Urinary bladder (tissue), 4 donors: ENCODE measurements at places on chromosomes 5 and 9. TPM values are rescaled to one million over a fixed set of nuclear protein-coding genes. Genes with fewer than 3 reads are reported as not detected.

DNA sequence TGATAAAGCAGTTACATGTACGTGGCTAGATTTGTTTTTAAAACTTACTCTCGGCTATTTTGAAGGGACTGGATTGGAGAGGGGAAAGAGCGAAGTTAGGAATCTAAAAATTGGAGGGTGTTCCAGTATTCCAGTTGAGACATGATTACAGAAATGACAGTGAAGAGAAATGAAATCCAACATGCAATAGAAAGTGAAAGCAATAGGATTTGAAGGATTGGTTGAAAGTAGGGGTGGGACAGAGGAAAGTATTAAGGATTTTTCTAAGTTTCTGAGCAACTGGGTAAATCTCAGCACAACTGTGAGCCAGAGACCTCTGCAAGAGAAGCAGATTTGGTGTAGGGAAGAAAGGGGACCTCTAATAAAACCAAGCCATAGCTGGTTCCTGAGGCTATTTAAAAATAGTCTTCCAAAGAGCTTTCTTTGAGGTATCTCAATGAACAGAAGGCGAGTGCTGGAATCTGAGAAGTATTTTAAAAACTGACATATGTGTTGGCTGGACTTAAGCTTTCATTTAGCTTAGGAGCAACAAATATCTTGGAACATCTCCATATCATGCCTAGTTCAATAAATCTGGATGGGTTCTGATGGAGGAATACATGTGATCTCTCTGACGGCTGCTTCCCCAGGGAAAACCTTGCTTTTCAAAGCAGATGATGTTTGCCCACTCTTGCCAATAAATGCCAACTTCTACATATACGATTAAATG is 110.4 kb upstream of the IFNK start:
- DNase-seq = no peak

The TMEM232 gene
- 7.0 TPM for total RNA-seq

DNA sequence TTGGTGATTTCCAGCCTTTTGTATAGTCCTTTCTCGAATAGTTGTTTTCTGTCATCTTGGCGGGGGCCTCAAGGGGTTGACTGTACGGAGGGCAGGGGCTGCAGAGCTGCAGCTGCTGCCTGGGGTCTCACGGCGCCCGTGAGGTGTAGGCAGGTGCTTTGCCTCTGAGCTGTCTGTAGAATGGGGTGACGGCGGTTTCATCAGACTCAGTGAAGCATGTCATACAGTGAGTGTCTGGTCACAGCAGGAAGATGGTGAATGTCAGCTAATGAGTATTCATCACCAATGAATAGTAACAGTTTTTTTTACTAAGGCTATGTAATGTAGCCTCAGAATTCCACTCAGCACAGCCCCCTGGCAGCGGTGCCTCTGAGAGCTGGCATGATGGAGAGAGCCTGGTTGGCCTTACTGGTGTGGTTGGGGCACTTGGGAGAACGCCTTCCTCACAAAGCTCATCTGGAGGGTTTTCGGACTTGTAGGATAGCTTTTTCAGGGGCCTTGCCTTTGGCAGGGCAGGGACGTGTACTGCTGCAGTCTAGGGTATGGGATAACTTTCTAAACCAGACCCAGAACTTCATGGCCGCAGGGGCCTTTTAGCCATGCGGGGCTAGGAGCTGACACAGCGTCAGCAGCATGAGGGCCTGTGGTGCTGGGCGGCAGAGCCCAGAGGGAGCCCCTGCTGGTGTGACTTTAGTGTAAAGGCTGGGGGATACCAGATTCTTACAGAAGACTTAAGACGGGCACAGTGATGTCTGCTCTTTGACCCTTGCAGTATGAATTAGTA is 15.0 kb downstream of the TENT4A start:
- no peak for DNase-seq

The EQTN gene
- 0.74 TPM for total RNA-seq

GRCh38 chr9:27368316-27368985 is 71.5 kb upstream of the EQTN start:
- DNase-seq = peak; percentile 80

DNA sequence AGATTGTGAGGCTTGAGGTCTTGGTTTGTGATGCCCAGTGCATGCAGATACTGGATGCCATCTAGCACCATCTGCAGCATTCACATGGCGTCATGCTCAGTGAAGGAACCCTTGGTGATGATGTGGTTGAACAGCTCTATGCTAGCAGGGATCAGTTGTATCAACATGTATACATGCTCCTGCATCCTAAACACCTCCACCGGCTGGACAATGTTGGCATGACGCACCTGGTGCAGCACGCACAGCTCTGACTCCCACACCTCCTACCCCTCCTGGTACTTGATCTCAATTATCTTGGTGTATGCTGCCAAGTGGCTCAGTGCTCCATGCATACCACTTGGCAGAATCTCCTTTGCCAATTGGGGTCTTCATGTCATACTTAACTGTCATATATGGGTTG is 49.1 kb downstream of the MTREX start:
- no peak for DNase-seq

DNA sequence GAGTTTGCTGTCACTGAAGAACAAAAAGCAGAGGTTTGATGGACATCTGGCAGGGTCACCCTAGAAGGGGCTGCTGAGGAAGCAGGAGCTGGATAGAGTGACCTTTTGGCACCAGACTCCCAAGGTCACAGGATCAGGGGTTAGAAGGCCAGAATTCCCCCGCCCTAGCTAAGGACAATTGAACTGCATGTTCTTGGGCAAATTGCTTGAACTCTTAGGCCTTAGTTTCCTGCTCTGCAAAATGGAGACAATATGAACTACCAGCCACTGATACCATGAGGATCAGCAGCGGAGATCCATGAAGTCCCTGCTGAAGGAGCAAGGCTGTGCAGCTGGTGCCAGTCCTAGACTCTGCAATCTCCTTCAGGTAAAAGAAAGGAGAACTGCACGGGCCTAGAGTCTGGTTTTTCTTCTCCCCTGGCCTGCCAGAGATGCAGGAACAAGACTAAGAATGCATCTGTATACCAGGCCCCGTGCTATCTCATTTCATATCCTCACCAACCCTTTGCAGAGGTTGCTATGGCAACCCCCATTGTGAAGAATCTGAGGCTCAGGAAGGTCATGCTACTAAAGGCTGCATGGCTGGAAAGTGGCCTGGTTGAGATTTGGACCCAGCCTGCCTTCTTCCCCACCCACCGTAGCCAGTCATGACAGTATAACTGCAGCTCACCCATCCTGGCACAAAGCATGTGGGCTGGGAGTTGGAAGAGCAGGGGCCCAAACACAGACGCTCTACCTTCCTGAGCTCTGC is 33.7 kb downstream of the CAMK2A start:
- no peak for DNase-seq

DNA sequence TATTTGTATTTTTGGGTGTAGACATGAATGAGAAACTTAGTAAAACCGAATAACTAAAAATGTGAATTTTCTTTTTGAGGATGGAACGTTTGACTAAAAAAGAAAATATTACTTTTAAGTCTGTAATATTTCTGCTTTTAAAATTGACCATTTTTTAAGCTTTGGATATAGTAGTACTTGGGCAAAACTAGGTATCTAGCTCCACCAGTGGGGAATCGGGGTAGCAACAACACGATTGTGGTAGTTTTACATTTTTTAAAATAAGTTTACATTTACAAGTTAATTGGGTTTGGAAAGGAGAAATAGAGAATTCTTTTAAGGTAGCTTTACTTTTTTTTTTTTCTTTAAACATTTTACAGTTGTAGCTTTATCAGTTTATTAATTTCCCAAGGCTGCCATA is 154.4 kb downstream of the MAN2A1 start:
- DNase-seq = no peak

GRCh38 chr5:61177716-61178115 is 15.4 kb upstream of the SMIM15 start:
- no peak for DNase-seq

The COL5A1 gene
- total RNA-seq = 622 TPM

DNA sequence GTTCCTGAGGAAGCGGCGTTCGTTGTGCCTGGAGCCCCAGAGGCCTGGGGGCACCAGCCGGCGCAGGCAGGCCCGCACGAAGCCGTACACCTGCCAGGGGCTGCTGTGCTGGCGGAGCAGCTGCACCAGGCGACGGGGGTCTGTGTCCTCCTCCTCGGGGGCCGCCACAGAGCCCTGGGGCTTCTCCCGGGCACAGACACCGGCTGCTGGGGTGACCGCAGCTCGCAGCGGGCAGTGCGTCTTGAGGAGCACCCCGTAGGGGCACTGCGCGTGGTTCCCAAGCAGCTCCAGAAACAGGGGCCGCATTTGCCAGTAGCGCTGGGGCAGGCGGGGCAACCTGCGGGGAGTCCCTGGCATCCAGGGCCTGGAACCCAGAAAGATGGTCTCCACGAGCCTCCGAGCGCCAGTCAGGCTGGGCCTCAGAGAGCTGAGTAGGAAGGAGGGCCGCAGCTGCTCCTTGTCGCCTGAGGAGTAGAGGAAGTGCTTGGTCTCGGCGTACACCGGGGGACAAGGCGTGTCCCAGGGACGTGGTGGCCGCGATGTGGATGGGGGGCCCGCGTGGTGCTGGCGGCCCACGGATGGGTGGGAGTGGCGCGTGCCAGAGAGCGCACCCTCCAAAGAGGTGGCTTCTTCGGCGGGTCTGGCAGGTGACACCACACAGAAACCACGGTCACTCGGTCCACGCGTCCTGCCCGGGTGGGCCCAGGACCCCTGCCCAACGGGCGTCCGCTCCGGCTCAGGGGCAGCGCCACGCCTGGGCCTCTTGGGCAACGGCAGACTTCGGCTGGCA is 1.3 kb downstream of the TERT start:
- no peak for DNase-seq

GRCh38 chr9:21933281-21933680 is 60.9 kb downstream of the CDKN2A start:
- no peak for DNase-seq

DNA sequence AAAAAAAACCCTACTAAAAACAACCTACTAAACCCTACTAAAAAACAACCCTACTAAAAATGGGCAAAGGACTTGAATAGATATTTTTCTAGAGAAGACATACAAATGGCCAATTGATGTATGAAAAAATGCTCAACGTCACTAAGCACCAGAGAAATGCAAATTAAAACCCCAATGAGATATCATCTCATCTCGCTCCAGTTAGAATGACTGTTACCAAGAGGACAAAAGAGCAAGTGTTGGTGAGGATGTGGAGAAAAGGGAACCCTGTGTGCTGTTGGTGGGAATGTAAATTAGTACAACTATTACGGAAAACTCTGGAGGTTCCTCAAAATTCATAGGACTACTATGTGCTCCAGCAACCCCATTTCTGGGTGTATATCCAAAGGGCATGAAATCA is 10.8 kb downstream of the SDHA start:
- no peak for DNase-seq

The OMD gene
- 20.5 TPM for total RNA-seq

The PPP3R2 gene
- 0.21 TPM for total RNA-seq

The DMGDH gene
- 3.1 TPM for total RNA-seq

The CCNJL gene
- total RNA-seq = 4.7 TPM

The CTSV gene
- total RNA-seq = 0.42 TPM

GRCh38 chr5:23428705-23429104 is 78.7 kb upstream of the PRDM9 start:
- DNase-seq = no peak

GRCh38 chr5:109939116-109939682 is 249.5 kb downstream of the MAN2A1 start:
- no peak for DNase-seq

DNA sequence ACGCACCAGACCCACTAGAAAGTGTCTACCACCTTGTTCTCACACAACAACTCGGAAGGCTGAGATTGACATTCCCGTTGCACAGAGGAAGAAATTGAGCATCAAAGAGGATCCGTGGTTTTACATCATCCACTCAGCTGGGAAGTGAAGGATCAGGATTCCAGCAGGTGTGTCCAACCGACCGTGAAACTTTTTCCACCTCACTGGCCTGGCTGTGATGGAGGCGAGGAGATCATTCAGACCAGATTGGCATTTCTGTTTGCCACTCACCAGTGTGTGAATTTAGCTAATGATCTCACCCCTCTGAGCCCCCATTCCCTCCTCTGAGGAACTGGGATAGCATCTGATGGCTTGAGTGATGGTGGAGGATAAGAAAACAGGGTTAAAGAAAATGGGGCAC is 46.7 kb upstream of the CPLX2 start:
- DNase-seq = no peak

- DNase-seq = peak; percentile 74
These were observed 15.8 kb upstream of the PSAT1 start for GRCh38 chr9:78280982-78281668.

The LCN6 gene
- total RNA-seq = not detected

The MAMDC2 gene
- total RNA-seq = 52.0 TPM

DNA sequence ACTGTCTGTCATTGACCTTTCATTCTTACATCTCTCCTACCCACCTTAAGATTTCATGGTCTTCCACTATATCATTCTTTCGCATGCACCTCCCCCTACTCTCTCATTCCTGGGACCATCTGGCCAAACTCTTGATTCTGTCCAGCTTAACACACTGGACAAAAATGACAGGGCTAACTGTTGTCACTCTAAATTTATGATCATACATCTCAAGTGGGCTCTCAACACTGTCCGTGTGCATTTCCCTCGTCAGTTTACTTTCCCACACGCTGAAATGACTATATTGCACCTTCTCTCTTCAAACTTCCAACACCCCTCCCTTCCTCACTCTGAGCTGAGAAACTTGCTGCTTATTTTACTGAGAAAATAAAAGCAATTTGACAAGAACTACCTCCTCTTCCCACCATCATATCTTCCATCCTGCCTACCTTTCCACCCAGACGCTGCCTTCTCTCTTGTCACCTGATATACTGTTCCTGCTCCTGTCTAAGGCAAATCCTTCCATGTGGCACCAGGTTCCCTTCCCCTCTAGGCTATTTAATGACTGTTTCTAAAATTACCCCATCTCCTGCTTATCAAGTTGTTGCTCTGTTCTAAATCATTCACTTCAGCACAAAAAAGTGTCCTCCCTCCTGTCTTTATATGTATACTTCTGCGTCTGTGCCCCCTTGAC is 8.1 kb upstream of the KLF9 start:
- DNase-seq = no peak

- no peak for DNase-seq
These were observed 334.4 kb downstream of the GADD45G start for GRCh38 chr9:89939181-89939580.

GRCh38 chr5:73233053-73233460 is 60.1 kb downstream of the TMEM174 start:
- DNase-seq = no peak

- DNase-seq = no peak
These were observed 36.9 kb upstream of the TXN start for GRCh38 chr9:110293248-110293647.

DNA sequence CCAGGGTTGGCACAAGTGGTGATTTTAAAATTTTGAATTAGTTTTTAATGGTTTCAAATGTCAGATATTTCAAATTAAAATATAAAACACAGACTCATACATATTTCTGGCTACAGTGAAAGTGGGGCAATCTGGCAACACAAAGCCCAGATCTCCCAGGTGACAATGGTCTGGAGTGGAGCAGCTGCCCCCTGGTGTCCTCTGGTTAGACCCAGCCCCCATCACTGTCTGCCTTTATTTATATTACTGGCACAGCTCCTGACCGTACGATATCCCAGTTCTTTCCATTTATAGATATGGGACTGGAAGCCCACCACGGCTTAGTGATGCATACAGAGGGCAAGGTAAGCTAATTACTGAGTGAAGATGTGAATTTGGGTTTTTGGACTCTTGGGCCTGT is 37.3 kb downstream of the MACIR start:
- DNase-seq = no peak

The GPRIN1 gene
- total RNA-seq = 1.3 TPM

- DNase-seq = no peak
These were observed 71.5 kb upstream of the MTAP start for GRCh38 chr9:21730899-21731298.

The KCNN2 gene
- 22.3 TPM for total RNA-seq
